Activated CD8-positive, alpha-beta memory T cell treated with anti-CD3 and anti-CD28 coated beads for 1 hour (primary cell): ENCODE measurements at places on chromosomes 5 and 9.
A peak's percentile ranks its signal among the peaks of the same experiment; 100 is the strongest.

GRCh38 chr9:96686638-96687335 lies 31.7 kb upstream of the PRXL2C start:
- DNase-seq, result peak; percentile 51

DNA sequence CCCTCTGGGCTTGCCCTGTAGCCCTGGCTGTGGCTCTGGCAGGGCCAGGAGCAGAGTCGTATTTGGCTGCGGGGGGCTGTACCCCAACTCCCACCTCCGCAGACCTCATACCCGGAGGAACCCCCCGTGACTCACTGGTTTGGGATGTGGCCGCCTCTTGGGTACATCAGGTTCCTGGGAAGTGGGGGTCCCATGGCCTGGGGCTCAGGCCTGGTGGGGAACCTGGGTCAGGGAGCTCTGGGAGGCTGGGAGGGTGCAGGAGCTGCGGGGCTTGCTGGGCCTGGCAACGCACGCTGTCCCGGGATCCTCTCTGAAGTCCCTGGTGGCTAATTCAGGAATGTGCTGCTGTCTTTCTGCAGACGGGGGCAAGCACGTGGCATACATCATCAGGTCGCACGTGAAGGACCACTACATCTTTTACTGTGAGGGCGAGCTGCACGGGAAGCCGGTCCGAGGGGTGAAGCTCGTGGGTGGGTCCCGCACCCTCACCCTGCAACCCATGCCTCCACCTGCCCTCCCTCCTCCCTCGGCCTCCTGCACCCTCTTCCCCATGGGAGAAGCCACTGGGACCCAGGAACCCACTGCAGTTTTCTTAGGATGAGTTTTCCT lies 2.4 kb downstream of the LCN1 start:
- no peak for DNase-seq

DNA sequence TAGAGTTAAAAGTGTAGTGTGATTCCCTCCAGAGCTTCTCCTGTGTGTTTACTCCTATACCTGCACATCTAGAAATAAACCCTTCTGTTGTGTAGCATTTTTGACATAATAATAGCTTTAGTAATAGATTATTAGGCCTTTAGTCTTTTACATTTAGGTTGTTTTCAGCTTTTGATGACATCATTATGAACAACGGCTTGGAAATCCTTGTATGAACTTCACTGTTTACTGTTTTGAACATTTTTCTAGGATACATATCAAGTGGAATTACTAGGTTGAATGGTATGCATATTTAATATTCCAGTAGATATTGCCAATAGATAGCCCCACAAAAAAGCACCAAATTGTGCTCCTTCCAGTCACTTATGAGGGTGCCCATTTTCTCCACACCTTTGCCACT lies 174.0 kb downstream of the ARHGAP26 start:
- no peak for DNase-seq

DNA sequence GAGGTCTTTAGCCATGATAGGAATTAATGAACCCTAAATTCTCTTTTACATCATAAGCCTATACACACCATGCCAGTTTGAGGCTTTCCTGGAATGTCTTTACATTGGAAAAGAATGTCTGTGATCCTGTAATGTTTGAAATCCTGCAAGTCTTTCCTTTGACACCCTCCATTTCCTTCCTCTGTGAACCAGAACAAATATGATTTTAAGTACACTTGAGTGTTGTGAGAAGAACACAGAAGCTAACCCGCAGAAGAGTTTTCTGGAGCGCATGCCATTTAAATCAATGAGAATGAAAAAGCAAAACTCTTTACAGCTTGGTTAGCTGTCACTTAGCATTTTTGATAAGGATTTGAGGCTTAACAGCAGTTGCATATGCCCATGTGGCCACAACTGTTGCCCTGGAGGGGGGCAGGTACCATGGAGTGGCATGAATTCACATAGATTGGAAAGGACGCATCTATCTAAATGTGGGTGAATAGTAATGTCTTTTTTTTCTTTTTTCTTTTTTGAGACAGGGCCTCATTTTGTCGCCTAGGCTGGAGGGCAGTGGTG lies 372.6 kb downstream of the KDM4C start:
- DNase-seq, result no peak

DNA sequence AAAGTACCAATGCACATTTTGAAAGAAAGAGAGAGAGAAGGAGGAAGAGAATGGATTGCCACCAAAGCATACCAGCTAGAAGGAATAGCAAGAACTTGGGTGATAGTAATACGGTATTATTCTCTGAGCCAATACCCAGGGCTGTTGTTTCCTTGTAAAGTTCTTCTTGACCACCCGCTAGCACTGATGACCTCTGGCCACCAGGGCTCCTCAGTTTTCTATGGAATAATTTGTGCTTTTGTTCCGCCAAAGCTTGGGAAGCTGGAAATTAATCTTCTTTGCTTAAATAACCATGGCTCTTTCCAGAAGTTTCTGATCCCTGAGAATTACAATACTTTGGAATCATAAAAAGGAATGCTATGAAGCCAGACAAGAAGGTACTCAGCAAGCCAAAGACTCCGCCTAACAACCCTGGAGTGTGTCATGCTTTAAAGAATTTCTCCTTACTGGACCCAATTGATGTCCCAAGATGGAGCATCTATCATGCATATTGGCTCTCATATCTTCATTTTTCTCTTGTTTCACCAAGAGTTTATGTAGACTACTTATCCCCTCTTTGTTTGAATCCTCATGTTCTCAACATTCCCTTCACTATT lies 29.8 kb downstream of the OR2K2 start:
- DNase-seq, result no peak

DNA sequence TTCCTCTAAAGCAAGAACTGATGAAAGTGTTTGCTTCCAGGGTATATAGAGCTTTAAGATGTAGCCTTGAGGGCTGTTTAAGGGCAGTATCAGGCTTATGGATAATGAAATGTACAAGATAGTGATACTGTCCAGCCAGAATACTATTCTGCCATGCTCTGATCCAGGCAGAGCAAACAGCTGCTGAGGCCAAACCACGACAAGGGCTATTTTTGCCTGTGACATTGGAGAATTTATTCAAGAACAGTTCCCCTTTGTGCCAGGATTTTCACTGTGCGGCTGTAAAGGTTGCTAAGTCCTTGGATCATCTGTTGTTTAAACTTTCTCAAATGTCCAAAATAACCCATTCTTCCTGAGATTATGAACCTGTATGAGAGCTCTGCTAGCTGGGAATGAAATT lies 70.4 kb downstream of the OTP start:
- DNase-seq, result no peak

DNA sequence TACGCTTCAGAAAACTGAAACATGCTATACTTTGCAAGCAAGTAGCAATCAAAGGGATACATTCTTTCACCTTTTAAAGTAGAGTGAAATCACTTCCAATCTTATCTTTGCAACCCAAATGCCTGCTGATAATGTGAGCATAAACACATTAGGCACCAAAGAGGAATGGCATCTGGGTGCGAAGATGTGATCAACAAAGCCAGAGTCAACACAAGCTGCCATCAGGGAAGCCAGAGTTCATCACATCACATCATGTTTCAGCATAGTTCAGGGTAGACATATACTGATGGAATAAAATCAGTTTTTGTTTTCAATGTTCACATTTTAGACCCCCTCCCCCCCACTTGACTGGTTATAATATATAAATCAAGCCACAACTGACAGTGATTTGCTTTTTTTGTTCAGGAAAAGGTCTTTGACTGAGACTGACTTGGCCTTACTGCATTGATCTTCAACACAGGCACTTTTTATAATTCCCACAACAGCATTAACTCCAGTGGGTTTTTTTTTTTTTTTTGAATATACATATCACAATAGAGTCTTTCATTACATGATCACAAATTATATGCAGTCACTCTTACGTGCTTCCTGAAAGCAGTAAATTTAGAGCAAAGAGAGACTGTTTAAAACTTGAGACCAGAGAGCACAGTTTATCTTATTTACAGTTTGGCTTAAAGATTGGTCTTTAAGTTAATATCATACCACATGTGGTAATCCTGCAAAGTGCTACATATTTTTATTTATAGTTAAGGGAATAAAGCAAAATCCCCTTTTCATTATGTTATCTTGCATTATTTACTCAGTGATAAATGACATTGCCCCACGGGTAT lies 20.3 kb downstream of the AOPEP start:
- no peak for DNase-seq

- no peak for DNase-seq
Measured at GRCh38 chr9:36721846-36722588, 149.3 kb downstream of the MELK start.

DNA sequence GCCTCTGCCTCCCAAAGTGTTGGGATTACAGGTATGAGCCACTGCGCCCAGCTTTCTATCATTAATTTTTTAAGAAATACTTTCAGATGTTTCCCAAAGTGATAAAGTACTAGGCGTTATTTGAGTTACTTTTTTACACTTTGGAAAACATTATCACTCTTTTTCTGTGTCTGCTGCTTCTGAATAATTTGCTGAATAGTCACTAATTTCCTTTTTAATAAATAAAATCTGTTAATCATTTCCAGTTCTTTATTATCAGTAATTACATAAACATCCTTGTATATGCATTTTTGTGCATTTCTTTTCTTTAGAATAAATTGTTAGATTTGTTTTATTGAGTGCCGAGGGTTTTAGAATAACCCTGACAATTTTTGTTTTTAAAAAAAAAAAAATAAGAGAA lies 48.6 kb downstream of the UHRF2 start:
- DNase-seq, result no peak

GRCh38 chr9:4862506-4863250 lies 69.9 kb downstream of the RCL1 start:
- DNase-seq, result no peak

DNA sequence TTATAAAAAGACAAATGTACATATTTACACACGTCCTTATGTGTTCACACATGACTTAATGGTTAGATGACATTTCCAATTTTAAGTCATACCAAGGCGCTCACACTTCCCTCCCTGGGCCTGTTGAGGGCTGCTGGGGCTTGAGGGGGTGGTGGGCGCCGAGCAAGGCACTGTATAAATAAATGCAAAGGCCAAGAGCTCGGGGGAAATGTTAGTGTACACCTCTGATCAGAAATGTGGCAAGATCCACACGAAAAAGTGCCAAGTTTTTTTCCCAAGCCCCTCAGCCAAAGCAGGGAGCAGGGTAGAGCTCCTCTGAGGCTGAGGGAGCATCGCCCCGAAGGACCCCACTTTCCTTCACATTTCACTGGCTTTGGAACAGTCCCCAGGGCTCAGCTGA lies 7.5 kb downstream of the IRF1 start:
- no peak for DNase-seq

DNA sequence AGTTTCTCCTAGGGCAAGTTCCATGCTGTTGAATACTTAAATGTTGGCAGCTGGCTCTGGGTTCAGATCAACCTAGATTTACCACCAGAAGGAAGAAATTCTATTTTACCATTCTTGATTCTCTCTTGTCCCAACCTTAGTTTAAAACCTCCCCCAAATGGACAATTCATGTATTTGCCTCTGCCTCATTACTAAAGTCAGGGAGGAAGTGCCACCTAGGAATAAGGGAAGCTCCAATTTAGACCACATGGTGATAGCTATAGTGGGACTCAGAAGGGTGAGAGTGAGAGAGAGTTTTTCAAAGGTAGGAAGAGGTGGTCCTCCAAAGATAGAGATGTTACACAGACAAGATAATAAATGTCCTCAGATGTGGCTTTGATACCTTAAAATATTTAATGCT lies 53.4 kb upstream of the PAM start:
- no peak for DNase-seq

DNA sequence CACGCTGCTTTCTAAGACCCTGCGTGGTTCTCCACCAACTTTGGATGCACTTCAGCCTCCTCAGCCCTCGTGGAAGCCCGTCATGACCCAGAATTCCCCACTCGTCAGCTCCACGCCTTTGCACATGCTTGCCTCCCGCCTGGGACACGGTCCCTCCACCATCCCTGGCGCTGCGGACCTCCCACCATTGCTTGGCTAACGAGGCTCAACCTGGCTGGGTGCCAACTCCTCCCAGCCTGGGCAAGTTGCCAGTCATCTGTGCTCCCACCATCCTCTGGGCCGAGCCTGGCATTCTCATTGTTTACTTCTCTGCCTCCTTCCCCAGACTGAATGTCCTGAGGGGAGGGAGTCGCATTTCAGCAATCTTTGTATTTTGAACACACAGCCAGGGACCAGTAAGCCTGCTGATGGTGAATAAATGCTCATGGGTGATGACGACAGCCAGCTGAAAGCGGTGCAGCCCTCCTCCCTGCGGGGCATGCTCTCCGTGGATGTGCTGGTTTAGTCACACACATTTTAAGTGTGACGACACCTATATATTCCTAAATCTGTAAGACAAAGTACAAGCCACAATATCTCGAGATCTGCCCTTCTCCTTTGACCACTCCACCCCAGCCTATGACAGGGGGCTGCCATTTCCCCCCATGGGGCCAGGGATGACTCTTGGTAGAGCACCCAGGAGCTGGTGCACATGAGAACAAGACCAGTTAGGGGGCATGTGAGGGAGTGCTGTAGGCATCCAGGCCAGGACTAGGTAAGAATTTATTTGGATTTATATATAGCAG lies 37.6 kb downstream of the ANKRD33B start:
- no peak for DNase-seq

- DNase-seq, result no peak
Measured at GRCh38 chr9:136901516-136902258, 15.4 kb downstream of the TRAF2 start.

- DNase-seq, result no peak
Measured at GRCh38 chr5:170223906-170224305, 8.9 kb upstream of the C5orf58 start.

GRCh38 chr5:53109056-53109442 lies 508 bp downstream of the MOCS2 start:
- DNase-seq, result no peak

GRCh38 chr5:73382401-73382740 lies 66.2 kb downstream of the FOXD1 start:
- no peak for DNase-seq

GRCh38 chr9:92739346-92739970 lies 25.2 kb downstream of the BICD2 start:
- no peak for DNase-seq

- no peak for DNase-seq
Measured at GRCh38 chr9:118426772-118427171, 722.6 kb downstream of the TLR4 start.

DNA sequence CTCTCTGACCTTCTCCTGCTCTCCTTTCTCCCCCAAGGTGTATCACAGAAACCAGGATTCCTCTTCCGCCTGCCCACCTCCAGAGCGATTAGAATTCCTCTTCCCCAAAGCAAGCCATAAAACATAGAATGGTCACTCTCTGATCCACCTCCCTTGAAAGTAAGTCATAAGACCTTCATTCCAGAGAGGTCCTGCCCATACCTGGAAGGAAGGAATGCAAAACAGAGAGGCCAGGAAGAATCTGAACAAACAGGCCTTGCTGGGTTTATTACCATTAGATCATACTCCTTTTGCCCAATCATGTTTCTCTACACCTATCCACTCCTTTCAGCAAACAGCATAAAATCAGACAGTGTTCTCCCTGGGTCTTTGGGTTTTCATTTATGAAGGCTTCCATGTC lies 21.0 kb downstream of the CDKL3 start:
- DNase-seq, result no peak

DNA sequence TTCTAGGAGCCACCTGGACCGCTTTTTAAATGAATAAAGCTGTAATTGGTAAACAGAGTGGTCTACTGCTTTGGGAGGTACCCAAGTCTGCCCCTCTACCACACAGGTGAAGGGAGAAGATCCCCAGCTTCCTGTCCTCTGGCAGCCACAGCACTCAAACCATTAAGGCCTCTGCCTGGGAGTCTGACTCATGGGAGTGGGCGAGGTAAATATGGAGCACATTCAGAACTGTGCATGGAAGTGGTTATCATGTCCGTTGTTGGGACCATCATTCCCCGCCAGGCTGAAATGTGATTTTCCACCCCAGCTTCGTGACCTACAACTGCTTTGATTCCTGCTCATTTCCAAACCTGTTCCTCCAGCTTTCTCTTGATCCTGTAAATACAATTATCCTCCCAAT lies 59.5 kb upstream of the ALDH1B1 start:
- no peak for DNase-seq

GRCh38 chr9:99736291-99736690 lies 85.4 kb upstream of the NR4A3 start:
- no peak for DNase-seq
